Lower lobe of right lung (tissue), 2 donors: ENCODE measurements at places on chromosomes 11 and 22.

DNA sequence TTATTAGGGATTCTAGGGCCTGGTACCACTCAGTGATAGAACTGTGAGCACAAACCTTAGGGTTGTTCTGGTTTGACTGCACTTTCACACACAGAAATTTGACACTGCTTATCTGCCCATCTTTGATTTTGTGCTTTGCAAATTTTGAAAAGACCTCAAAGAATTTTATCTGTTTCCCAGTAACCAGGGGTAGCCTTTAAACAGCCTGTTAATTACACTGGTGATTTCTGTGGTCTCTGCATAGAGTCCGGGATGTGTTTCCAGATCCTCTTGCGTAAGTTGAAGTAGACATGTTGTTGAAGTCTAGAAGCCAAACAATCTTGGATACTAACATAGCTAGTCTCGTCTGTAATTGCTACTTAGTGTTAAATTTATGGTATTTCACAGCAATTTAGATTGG lies 75.3 kb downstream of the C22orf31 start:
- DNase-seq, result no peak

- no peak for DNase-seq
Observed at GRCh38 chr11:125335106-125335505, 161.0 kb downstream of the FEZ1 start.

- no peak for DNase-seq
Observed at GRCh38 chr22:27097506-27097905, 440.1 kb downstream of the MIAT start.

DNA sequence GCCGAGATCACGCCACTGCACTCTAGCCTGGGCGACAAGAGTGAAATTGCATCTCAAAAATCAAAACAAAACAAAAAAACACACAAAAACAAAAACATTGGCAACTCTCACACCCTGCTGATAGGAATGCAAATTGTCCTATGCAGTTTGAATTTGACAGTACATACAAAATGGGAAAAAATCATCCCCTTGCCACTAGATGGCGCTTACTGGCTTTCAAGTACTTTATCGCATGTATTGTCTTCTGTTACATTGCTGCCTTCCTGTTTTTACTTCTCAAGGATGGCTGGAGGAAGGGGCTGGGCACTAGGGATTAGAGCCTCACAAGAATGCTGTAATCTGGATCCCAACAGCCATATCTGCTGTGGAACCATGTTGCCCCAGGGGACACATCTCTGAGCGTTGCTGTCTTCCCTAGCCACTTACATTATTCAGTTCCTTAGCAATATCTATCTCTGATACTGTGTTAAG lies 59.4 kb upstream of the A4GALT start:
- no peak for DNase-seq

GRCh38 chr11:106001304-106002012 lies 20.6 kb downstream of the MSANTD4 start:
- DNase-seq, result no peak

GRCh38 chr22:31449506-31449905 lies 40.1 kb downstream of the EIF4ENIF1 start:
- no peak for DNase-seq

GRCh38 chr11:67600324-67601029 lies 6.3 kb upstream of the NDUFV1 start:
- DNase-seq, result no peak

DNA sequence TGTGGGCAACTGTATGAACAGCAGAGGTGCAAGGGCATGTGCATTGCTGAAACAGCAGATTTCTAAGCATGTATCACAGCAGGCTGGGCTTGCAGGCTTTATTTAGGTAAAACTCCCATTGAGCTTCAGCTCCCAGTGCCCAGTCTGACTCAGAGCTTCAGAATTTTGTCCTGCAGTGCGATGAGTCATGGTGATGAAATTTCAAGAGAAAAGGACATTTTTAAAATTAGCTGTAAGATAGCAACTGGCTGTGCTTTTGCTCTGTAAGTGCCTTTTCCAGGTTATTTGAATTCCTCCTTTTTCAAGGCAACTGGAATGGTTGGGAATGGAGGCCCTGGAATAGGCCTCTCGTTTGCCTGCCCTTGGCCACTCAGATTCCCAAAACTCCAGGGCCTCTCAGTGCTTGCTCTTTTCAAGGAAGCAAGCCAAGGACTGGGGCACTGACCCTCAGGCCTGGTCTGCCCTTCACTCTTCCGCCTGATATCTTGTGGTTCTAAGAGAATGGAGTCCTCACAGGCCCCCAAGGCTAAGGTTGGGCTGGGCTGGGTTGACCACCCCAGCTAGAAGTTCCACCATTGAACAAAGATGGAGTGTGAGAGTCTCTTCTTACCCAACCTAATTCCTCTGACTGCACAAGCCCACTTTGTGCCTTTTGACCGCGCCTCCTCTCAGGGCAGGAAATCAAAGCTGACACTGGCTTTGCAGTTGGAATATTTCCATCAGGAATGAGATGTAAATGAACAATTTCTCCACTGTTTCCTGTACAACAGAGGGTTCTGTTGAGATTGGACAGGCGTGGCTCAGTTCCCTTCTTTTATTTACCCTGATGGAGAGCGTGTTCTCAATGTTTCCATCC lies 59.5 kb upstream of the PRSS23 start:
- no peak for DNase-seq

DNA sequence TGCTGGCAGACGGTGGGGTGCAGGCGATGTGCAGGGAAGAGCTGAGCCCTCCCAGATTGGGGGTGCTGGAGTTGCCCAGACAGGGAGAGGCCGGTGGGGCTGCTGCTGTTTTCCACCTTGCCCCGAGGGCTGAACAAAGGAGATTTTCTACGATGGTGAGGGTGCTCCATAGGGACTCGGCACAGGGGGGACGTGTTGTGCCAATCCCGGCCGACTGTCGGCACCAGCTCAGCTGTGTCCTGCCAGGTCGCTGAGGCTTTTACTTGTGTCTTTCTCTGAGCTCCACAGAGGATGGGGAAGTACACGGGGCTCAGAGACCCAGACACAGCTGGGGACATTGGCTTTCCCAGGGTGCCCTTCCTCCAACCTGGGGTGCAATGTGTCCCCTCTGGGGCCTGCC lies 816.8 kb downstream of the BRD1 start:
- peak; percentile 36 for DNase-seq

- no peak for DNase-seq
Observed at GRCh38 chr11:134398079-134398444, 14.0 kb downstream of the B3GAT1 start.

GRCh38 chr22:19884954-19885751 lies 30.5 kb upstream of the GNB1L start:
- DNase-seq, result no peak

DNA sequence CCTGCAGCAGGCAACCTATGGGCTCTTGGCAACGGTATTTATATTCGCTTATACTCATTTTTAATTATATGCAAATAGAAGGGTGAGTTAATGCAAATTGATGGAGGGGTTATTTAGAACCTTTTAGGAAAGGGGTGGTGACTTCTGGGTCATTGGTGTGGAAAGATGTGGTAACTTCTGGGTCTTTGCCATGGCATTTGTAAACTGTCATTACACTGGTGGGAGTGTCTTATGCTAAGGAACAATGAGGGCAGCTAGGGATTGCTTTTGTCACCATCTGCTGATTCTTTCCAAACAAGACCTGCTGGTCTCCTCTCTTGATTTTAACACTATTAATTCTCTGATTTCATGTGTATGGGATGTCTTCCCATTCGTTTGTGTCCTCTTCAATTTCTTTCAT lies 11.7 kb upstream of the KAT5 start:
- DNase-seq, result no peak

- DNase-seq, result no peak
Observed at GRCh38 chr22:21094911-21095772, 49.4 kb downstream of the LRRC74B start.

DNA sequence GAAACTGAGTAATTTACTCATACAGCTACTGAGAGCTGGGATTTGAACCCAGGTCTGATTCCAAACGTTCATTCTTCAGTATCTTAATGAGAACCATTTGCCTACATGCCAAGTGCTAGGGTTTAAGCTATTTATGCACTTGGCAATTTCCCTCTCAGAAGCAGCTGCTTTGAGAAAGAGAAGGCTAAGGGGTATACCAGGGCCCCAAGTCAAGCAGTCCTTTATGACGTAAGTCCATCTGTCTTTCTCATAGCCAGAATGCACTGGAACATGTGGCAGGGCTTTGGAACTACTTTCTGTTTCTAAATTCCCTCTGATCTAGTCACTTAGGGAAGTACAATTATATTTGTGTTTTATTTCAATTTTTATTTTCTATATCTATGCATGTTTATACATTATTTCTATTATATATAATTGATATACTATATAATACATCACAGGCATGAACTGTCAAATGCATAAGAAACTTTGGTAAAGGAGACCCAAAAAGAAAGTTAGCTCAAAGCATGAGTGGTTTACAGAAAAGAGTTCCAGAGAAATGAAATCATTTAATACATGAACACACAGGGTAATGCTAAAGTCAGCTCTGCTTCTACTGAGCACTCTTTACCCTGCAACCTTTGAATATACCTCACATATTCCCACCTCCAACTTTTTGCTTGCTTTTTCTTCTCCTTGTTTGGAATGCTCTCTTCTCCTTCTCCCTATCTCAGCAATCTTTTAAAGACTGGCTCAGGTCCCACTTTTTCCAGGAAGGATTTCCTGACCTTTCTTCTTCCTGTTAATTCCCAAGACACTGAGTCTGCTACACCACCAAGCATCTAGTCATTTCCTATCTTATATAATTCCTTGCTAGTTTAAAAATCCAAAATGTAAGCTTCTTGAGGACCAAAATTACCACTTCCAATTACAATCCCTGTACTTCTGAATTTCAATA lies 80.5 kb upstream of the GDPD4 start:
- DNase-seq, result no peak

GRCh38 chr11:64654958-64655541 lies 64.0 kb downstream of the SLC22A12 start:
- no peak for DNase-seq

DNA sequence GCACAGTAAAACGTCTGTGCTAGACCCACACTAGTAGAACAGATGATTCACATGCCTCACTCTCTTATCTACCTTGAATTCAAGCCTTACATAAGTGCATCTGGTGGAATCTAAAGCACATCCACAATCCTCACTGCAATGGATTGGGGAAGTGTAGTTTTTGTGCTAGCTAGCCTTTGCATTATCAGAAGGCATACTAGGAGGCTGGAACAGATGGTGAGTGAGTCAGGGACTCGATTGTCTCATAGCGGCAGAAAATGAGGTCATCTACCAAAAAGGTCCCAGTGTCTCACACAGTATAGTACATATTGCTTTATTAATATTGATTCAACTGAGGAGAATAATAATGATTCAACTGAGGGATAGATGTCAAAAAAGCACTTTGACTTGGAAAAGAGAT lies 9.3 kb downstream of the MSANTD4 start:
- no peak for DNase-seq

DNA sequence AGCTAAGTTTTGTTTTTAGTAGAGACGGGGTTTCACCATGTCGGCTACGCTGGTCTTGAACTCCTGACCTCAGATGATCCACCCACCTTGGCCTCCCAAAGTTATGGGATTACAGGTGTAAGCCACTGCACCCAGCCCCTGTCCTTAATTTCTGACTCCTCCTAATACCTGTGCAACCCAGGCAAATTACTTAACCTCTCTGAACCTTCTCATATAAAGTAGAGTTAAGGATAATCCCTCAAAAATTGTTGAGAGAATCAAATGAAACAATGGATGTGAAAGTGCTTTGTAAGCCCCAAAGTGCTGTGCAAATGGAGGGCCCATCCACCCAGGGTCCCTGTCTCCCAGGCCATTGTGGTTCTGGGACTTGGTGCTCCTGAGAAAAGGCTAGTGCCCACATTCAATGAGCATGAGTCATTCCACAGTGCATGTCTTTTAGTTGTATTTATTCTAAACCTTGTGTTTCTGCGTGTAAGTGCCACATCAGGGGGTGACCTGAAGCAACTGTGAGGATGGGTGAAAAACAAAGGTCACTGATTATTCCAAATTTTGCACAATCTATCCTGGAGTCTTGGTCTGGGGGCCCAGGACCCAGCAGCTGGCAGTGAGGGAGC lies 61.4 kb upstream of the PTPRJ start:
- DNase-seq, result peak; percentile 20

- DNase-seq, result no peak
Observed at GRCh38 chr11:1743585-1744136, 6.7 kb downstream of the IFITM10 start.
